NCI-H2029 (cell line): ENCODE measurements at places on chromosomes 1 and 21.

DNA sequence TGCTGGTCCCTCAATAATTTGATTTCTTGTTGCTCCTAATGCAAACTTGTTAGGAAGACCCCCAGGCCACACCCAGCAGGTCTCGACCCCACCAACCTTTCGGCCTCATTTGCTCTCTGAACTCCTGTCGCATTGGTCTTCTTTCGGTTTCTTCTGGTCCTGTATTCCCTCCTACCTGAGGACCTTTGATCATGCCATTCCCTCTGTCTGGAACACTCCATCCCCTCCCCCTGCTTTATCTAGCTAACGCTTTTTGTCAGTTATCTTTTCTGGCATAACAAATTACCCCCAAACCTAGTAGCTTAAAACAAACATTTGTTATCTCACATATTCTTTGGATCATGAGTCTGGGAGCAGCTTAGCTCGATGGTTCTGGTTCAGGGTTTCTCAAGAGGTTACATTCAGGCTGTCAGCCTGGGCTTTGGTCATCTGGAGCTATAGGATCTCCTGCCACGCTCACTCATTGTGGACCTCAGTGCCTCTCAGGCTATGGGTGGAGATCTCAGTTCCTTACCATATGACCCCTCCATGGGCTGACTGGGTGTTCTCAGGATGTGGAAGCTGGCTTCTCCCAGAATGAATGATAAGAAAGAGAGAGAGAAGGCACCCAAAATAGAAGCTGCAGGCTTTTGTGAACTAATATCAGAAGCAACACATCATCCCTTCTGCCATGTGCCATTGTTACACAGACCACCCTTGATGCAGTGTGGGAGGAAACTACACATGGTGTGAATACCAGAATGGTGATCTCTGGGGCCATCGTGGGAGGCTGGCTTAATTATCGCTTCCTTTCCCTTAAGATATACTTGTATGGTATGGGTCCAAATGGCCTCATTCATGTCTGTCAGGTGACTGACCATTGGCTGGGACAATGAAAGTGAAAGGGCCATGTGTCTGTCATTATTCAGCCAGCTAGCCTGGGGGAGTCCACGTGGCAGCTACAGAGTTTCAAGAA lies 29.1 kb upstream of the BCAR3 start:
- DNase-seq = no peak

DNA sequence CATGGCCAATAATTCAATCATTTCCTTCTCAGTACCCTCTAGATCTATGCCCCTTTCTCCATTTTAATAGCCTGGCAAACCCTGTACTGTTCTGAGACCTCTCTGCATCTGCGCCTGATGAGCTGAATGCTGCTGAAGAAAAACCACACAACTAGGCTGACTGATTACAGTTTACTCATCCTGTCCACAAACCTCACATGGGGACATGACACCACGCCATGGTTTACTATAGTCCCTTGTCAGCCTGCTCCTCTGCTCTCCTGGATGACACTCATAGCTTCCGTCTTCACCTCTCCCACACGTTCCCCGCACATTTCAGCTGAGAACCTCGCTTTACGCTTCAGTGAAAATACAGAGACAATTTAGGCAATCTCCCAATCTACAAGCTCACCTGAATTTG lies 59.7 kb downstream of the DESI2 start:
- DNase-seq = no peak

GRCh38 chr1:199173356-199173755 lies 534.5 kb downstream of the PTPRC start:
- no peak for DNase-seq

GRCh38 chr1:98201666-98202081 lies 280.8 kb upstream of the DPYD start:
- DNase-seq = no peak

GRCh38 chr1:198156111-198156744 lies 570 bp upstream of the NEK7 start:
- no peak for DNase-seq

GRCh38 chr1:188427642-188428041 lies 1598.9 kb downstream of the PLA2G4A start:
- no peak for DNase-seq

DNA sequence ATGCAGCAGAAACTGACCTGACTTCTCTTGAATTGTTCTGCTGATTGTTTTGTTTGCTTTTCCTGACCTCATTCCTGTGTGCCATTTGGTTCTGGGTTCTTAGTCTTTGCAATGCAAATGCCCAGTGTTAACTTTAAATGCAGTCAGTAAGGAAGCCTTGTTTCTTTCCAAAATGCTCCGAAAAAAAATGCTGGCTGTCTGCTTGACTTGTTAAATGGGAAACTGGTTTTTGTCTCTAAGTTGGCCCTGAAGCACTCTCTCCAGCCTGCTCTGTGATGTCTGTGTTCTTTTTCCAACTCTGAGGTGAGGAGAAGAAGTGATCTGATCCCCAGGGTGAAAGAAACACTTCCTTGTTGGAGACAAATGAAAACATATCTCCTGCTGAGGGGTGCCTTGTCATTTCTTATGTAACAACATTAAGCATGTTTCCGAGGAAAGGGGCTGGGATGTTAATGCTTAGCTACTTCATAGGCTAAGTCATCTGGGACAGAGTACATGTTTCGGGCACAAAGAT lies 256.3 kb upstream of the ADGRL4 start:
- no peak for DNase-seq

GRCh38 chr1:241714321-241715218 lies 62.5 kb downstream of the WDR64 start:
- no peak for DNase-seq

DNA sequence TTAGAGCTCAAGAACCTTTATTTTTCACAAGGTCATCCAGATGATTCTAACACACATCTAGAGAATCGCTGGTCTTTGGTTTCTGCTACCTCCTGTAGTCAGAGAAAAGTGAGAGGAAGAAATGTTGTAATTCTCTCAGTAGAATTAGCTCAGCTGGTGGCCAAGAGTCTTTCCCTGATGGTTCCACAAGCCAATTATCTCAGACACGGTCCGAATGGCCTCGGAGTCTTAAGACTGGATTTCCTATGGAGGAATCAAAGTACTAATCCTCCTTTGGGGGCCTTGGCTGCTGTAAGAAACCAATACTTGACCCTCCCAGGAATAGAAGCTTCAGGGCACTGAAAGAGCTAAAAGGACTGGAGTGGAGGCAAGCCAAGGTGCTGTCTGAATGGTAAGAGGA lies 1.8 kb downstream of the TMEM81 start:
- no peak for DNase-seq

- DNase-seq = peak; percentile 37
Observed at GRCh38 chr21:32411350-32412161, 950 bp upstream of the EVA1C start.

DNA sequence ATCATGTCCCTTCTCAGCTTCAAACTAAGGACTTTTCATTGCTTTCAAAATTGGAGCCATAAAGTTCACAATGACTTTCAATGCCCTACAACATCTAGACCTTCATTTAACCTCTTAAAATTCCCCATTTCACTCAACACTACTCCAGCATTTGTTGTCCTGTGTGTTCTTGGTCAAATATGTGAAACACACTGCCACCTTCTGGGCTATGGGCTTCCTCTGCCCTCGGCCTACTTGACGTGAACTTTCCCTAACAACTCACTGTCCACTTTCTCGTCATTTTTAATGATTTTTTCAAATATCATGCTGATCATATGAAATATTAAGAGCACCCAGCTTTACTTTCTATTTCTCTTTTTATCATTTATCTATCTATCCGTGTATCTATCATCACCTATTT lies 2018.4 kb downstream of the NCAM2 start:
- peak; percentile 11 for DNase-seq
